GM03348 (cell line): ENCODE measurements at places on chromosomes 4 and X.

GRCh38 chrX:10482261-10482660, 138.1 kb downstream of the MID1 start:
- no peak for DNase-seq

DNA sequence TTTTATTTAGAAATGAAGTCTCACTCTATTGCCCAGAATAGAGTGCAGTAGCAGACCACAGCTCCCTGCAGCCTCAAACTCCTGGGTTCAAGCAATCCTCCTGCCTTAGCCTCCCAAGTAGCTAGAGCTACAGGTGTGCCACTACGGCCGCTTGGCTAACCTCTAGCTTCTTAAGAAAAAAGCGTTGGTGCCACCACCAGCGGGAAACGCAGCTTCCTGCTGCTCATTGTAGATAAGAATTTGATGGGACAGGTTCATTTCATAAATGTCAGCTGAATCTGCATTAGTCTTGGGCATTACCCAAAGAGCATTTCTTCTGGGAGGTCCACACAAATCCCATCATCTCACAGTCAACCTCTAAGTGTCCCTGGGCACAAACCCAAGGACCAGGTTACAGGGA, 33.2 kb upstream of the NAP1L5 start:
- DNase-seq: no peak

DNA sequence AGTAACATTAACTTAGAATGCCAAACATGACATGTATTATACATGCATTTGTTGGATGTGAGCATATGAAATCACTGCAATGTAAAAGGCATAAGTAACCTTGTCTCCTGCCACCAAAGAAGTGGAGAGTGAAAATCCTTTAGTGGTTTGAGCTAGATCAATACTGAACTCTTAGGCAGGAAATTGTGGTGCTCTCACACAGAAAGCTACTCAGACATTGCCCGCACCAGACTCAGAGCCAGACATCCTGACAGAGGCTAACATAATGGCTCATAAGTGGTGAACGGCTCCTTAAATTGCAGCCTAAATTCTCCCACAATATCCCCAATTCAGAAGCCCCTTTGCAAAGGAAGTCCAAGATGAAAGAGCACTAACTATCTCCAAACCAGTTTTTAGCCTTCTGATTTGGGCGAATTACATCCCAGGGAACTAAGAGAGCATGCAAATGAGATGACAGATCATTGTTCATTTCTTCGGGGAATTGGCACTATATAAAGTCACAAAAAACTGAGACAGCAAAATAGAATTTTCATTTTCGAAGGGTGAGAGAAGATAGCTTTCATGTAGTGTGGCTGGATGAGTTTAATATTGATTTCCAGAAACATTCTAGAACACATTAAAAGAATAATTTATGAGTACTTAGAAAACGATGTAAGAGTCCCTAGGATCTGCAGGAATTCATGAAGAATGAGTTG, 233.6 kb upstream of the RPS6KA3 start:
- no peak for DNase-seq

DNA sequence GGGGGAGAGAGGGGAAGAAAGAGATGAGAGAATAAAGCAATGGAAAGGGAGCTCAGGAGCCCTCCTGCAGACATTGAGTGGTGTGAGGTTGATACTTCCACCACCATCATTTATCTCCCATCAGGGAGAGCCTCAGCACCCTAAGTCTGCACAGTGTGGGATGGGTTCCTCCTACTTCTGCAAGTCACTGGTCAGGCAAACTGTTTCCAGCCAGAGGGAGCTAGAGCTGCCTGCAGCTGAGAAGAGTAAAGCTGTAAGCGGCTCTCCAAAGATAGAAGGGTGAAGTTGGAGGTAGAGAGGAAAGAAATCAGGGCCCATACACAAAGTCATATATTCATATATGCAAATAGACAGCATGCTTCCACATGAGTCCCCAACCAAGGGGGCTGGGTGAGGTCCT, 21.9 kb upstream of the ZNF81 start:
- no peak for DNase-seq

DNA sequence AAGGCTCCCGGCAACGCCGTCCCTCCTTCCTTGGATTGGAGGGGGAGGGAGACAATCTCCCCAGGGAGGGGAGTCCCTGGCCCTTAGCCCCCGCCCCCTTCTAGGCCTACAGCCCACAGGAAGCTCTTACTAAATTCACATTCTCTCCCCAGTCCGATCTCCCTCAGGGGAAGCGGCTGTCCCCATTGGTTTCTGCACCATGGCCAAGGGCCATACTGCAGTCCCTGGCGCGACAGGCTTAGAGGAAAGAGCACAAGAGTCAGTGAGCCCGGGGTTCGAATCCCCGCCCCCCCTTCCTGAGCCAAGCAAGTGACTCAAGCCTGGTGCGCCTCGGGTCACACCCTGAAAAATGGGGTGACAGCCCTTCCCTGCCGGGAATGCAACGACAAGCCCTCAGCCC, 1.1 kb downstream of the ABLIM2 start:
- DNase-seq: no peak

- DNase-seq: no peak
These were observed 25.5 kb downstream of the ABLIM2 start for GRCh38 chr4:8132947-8133705.

DNA sequence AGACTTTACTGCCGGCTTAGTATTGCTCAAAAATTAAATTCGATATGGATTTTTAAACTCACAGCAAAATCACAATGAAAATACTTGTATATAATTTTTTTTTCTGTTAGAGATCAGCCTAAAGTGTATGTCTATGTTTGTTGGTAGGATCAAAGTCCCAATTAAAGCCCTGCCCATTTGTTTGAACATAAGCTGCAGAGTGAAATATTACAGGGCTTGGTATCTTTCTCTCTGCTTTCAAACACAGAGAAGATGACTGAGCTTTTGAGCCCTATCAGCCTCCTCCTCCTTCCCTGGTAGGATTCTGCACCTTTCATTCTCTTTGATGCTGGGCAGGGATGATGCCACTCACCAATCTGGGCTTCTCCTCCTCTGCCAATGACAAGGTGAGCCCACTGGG, 345.4 kb downstream of the PPP1R2C start:
- no peak for DNase-seq

- no peak for DNase-seq
These were observed 23.2 kb downstream of the DIAPH2 start for GRCh38 chrX:96707804-96708203.

DNA sequence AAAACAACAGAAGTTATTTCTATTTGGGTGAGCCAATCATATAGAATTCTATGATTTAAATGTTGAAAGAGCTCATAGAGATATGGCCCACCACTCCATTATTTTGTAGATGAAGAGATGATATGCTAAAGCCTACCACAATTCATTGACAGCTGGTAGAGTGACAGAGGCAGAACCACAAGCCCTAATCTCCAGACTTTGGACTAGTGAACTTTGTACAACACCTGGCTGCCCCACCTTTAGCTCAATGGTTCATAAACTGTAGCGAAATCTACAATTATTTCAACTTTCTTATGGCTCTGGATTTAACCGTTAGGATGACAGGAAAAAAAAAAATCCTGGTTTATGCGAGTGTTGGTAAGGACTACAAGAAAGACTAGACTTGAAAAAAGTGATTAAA, 50.9 kb downstream of the PRKG2 start:
- DNase-seq: no peak

- no peak for DNase-seq
These were observed 107.6 kb upstream of the BANK1 start for GRCh38 chr4:101682946-101683345.

GRCh38 chrX:22116605-22117546, 84.8 kb downstream of the PHEX start:
- DNase-seq: no peak

DNA sequence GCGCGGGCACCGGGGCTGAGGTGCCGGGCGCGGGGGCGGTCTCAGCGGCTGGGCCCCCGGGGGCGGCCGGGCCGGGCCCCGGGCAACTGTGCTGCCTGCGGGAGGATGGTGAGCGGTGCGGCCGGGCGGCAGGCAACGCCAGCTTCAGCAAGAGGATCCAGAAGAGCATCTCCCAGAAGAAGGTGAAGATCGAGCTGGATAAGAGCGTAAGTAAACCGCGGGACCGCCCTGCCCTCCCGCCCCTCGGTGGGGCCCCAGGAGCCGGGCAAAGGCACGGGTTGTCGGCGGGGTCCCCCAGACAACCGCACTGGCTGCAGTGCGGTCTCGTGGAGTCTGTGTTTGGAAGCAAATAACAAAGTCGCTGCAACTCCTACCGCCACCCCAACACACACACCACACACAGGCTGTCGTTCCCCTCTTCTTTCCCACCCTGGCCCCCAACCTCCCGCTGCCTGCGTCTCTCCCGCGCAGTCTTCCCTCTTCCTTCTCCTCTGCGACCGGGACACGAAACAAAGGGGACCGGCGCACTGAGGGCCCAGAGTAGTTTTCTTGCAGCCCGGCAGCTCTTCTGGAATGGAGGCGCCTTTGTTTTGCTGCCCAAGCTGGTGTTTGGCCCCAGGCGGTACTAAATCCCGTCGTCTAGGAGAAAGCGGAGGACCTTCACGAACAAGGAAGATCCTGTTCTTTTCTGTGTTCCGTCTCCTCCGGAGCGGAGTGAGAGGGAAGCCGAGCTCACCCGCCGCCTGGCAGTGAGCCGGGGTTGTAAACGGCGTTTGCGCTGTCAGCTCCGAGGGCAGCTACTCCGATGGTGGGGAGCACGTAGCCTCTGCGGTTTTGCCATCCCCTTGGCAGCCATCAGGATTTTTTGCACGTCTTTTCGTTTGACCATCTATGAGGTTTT, 788 bp downstream of the SAP30 start:
- DNase-seq: peak; percentile 84

GRCh38 chr4:155885666-155886065, 17.8 kb upstream of the TDO2 start:
- no peak for DNase-seq

DNA sequence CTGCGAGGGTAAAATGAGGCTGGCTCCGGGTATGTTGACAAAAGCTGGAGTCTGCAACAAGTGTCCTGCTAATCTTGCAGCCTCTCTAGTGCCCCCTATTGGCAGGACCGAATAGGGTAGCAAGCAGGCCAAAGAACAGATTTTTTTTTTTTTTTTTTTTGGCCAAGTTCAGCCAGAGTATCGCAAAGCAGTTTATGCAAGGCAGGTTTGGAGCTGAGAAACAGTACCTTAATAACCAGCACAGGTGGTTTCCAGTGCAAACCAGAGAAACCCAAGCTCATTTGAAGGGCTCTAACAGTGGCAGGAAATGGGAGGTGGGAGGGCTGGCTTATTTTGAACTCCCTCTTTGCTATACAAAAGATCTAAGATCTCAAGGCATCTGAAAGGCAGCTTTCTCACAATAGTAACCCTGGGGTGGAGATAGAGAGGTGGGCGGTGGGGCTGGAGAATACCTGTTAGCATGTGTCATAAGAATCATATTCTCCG, 38.2 kb upstream of the OCIAD2 start:
- DNase-seq: no peak
